ENCODE measurements at places on chromosomes 16 and 17.

DNA sequence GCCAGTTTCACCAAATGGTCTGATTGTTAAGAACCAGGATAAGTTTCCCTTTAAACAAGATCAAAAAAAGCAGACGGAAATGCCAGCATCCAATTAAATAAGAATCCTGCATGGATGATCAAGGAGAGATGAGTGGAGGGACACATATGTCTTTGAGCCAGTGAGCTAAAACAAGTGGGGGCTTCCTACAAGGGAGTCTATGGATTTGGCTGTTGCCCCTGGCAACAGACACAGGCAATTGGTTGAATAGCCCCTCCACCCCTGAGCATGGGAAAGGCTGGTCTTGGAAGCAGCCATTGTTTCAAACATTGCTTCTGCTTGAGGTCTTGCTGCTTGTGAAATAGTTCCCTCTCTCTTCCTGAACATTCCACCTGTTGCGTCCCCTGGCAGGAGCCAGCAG lies 374.7 kb upstream of the ERCC4 start:
- no peak for DNase-seq

DNA sequence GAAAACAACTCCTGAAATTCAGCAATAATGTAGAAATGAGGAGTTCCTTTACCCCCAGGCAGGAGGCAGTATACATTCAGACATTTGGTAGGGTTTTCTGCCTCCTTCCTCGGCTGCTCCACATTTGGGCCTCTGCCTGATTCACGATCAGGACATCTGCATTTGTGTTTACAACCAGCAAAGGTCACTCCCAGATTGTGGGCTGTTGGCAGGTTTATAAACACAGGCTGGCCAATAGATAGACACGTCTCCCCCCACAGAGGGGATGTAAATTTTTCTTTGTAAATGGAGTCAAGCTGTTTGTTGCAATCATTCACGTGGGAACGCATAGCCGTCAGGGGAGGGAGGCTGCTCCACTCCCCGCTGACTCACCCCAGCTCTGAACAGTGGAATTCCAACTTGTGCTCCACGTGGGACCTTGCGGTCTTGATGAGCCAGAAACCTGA lies 252.1 kb upstream of the N4BP1 start:
- no peak for DNase-seq

- no peak for DNase-seq
Measured at GRCh38 chr17:29836643-29837042, 93.4 kb downstream of the SSH2 start.

DNA sequence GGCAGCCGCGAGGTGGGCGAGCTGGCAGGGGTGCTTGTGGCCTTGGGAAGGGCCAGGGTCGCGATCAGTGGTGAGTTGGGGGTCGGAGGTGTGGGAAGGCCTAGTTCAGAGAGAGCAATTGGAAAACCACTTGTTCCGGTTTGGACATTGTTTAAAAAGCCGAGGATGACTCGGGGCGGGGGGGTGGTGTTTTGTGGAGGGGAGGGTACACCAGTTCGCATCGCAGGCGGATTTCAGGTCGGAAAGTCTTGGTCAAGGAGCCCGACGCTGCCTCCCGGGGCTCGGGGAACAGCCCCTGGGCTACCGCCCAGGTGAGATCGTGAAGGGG lies 66.4 kb downstream of the KPNA2 start:
- no peak for DNase-seq

DNA sequence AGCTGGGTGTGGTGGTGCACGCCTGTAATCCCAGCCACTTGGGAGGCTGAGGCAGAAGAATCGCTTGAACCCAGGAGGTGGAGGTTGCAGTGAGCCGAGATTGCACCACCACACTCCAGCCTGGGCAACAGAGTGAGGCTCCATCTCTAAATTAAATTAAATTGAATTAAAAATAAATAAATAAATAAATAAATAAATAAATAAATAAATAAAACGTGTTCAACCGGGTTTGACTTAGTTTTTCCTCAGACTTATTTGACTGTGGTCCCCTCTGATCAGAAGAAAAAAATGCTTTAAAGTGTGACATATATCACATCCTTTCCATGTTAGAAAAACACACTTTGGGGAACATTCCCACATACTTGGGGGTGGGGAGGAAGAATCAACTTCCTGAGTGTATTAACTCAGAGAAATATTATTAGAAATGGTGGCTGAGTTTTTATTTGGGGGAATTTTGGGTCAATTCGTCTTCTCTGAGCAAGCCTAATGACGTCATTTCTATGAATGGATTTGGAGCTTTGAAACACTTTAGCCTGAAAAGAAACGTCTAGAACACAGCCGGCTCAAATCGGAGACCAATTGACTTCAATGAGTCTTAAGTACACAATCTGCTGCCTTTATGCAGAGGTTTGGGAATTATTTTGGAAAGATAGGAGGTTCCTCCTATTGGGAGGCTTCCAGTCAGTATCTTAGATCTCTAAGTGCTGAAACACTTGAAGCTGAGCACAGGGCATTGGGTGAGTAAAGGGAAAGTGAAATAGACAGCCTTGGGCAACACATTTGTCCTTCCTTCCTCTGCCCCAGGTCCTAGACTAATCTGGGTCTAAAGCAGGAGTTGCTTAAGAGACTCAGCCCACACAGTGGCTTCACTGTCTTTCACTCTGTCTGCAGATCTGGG lies 132.6 kb downstream of the PITPNC1 start:
- no peak for DNase-seq

- DNase-seq = no peak
Measured at GRCh38 chr16:85126394-85126704, 14.1 kb upstream of the CIBAR2 start.

GRCh38 chr16:88883117-88883895 lies 16.8 kb upstream of the PABPN1L start:
- no peak for DNase-seq

- DNase-seq = no peak
Measured at GRCh38 chr16:78988361-78988969, 612.1 kb downstream of the MAF start.

DNA sequence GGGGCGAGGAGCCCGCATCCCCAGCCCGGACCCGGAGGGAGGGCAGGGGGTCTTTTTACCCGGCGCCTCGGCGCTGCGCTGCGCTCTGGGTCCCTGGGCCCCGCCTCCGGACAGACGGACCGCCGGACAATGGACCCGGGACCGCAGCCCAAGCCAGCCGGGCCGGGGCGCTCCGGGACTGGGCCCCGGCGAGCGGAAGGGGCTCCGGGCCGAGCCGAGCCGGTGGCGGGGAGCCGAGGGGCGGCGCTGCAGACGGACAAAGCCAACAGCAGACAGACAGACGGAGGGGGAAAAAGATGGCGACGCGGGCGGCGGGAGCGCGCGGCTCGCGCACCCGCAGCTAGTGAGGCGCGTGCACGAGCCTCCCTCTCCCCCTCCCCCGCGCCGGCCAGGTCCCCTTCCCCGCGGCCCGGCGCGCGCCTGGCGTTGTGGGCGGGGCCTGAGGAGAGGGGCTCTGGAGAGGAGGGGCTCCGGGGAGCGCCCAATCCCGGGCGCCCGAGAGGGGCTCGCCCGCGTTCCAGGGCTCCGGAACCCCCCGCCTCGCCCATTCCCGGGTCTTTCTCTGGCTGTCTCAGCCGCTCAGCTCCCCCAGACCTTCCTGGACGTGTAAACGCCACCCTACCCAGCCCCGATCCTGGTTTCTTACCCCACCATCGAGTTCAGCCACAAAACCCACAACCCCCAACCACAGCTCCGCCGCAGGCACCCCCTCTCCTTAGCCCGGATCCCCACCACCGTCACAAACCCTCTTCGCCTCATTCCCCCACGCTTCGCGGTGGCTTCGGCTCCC lies at the start of gene ZNF821:
TSS of gene ZNF821 (minus strand) at position 334 of the 790 bp plus-strand sequence. CDS start 4,236 bp downstream, outside the sequence.
- DNase-seq = peak; percentile 68

- DNase-seq = no peak
Measured at GRCh38 chr16:88685156-88686061, 898 bp downstream of the SNAI3 start.

GRCh38 chr17:41511116-41511515 lies 5.7 kb upstream of the KRT13 start:
- DNase-seq = no peak

- DNase-seq = no peak
Measured at GRCh38 chr17:33803199-33803685, 451.8 kb upstream of the CCL2 start.

DNA sequence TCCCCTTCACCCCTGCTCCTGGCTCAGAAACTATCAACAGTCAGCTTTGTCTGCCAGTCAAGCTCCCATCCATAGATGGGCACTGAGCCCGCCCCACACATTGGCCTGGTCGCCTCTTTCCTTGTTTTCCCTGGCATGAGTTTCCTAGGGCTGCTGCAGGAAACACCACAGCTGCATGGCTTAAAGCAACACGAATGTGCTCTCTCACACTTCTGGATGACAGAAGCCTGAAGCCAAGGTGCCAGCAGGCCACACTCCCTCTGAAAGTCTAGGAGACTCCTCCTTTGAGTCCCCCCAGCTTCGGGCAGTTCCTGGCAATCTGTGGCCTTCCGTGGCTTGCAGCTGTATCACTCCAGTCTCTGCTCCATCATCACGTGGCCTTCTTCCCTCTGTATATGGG lies 69.9 kb downstream of the TBC1D16 start:
- no peak for DNase-seq

DNA sequence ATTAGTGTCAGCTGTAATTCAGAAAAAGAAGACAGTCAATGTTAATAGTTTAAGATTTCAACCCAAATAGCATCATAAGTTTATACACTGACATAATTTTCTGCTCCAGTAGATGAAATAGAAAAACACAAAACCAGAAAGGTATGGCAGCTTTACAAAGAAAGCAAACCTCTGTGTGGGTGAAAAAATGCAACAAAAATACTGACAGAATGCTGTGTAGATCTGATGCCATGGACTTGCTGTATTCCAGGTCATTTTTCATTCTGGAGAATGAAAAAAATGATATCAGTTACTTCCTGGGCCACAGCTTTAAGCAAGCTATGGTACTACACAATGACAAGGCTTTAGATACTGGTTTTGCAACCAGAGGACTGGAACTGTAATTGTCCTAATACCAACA lies 116.0 kb downstream of the MAP2K4 start:
- DNase-seq = no peak

DNA sequence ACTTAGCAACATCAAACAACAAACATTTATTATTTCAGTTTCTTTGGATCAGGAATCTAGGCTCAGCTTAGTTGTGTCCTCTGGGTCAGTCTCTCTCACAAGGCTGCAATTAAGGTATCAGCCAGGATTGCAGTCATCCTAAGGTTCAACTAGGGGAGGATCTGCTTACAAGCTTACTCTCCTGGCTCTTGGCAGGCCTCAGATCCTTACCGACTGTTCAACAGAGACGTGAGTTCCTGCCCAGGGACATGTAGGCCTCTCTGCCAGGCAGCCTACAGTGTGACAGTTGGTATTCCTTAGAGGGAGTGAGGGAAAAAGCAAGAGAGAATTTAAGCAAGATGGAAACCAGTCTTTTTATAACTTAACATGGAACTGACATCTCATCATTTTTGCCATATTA lies 294.0 kb downstream of the ZFHX3 start:
- DNase-seq = no peak

GRCh38 chr17:81807839-81808238 lies 3.9 kb downstream of the GCGR start:
- no peak for DNase-seq

DNA sequence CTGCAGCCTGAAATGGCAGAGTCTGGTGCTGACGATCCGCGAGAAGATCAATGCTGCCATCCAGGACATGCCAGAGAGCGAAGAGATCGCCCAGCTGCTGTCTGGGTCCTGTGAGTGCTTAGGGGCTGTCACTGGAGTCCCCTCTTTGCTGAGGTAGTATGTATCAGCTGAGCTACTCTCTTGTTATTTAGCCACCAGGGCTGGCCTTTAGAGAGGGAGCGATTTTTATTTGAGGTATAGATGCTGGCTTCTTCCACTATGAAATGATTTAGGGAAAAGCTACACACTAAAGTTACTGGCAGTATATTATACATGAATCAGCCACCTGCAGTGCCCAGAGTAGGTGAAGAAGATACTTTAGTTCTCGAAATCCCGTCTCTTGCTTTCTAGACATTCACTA lies 2.6 kb downstream of the CDK5RAP3 start:
- DNase-seq = no peak

- no peak for DNase-seq
Measured at GRCh38 chr17:40535924-40536294, 29.4 kb downstream of the CCR7 start.

- peak; percentile 65 for DNase-seq
Measured at GRCh38 chr17:32876417-32877163, at the start of gene MYO1D. MYO1D (minus strand) TSS chr17:32877124; CDS start chr17:32876872, 252 bp downstream.

- no peak for DNase-seq
Measured at GRCh38 chr17:55285340-55286301, 20.9 kb downstream of the HLF start.

DNA sequence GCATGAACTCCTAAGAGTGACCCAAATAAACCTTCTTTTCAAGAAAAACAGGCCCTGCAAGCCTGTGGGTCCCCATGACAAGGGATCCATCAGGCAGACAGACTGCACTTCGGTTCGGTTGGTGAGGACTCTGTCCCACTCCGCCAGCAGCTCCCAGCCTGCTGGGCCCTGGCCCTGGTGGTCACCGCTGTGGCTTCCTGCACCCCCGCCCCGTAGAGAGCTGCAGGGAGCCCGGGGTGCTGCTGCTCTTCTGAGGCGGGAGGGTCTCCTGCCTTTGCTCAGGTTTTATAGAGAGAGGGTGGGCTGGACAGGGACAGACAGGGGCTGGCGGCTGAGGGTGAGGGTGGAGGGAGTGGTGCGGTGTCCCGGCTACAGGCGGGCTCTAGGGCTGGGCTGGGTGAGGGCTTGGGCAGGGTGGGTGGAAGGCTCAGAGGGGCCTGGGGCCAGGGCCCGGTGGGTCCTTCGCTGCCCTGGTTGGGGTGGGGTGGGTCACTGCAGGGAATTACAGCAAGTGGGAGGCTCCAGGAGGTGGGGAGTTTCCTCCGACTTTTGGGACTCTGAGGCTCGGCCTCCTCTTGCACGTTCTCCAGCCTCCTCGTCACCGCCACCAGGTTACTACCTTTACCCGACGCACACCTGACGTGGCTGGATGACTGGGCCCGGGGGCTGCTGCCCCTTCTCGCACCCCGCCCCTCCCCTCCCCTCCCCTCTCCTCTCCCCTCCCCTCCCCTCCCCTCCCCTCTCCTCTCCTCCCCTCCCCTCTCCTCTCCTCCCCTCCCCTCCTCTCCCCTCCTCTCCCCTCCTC lies 90.2 kb upstream of the CBX4 start:
- no peak for DNase-seq

GRCh38 chr16:79007614-79008013 lies 592.9 kb downstream of the MAF start:
- DNase-seq = no peak

Data from activated T-helper 2 cell treated with anti-CD3 and anti-CD28 coated beads, Interferon-gamma antibody, Interleukin-2, Interleukin-4, amounts not matched to agents 10 μg/mL and 5 μg/mL and 100 μg/mL, durations not matched to agents 14 hours and 24 hours and 36 hours (primary cell).